Astrocyte of the spinal cord (primary cell): ENCODE measurements at places on chromosomes 11 and 22.

- DNase-seq, result no peak
Measured at GRCh38 chr11:75283391-75283931, 42.9 kb downstream of the TPBGL start.

DNA sequence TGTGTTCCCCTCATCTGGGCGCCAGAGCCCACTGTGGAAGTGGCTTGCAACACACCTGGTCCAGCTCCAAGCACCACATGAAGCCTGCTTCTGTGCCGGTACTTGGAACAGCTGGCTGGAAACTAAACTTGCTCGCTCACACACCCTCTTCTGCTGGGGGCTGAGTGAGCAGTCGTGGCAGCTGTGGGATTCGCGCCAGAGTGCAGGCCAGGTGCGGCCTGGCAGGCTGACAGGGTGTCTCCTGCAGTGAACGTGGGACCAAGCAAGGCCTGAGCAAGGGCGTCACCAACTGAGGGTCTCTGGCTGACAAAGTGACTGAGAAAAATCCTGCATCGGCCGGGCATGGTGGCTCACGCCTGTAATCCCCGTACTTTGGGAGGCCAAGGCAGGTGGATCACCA, 15.2 kb downstream of the SMC1B start:
- DNase-seq, result no peak

DNA sequence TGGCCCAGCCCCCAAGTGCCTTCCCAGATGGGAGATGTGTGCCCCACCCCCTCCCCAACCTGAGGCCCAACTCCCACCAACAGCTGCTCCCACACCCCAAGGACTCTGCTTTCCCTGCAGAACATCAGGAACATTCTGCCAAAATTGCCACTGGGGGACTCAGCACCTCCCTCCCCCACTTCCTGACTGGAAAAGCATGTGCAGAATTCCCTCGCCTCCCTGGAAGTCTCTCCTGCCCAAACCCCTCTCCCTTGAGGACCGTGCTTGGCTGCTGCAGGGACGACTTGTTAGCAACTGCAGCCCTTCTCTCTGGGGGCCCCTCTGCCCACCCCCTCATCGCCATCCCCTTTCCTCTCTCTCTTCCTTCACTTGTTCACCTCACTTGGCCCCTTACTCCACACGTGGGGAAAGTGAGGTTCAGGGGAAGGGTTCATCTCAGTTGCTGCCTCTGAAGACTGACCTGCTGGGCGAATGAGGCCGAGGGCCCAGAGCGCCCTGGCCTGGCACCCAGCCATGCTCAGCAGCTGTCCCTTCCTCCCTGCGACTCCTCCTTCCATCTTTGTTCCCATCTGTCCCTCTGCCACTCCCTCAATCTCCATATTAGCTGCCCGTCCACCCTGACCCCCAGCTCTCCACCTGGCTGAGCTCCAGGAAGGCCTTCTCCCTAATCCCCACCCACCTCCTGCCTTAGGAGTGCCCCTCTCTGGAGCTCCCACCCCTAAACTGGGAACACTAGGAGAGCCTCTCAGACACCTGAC, 105.1 kb downstream of the CHST1 start:
- no peak for DNase-seq

DNA sequence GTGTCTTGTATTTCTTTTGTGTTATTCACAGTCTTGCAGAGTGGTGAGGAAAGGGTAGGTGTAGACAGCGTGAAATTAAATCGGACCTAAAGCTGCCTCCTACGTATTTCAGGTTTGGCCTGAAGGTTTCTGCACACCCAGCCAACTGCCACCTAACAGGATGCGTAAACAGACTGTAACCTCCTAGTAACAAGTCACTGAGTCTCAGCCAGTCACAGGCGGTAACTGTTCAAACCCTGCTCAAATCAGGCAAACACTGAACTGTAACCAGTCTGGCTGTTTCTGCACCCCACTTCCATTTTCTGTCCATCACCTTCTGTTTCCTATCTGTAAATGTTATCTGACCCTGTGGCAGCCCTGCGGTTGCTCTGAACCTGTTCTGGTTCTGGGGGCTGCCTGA, 87.1 kb downstream of the ADAMTS15 start:
- no peak for DNase-seq

DNA sequence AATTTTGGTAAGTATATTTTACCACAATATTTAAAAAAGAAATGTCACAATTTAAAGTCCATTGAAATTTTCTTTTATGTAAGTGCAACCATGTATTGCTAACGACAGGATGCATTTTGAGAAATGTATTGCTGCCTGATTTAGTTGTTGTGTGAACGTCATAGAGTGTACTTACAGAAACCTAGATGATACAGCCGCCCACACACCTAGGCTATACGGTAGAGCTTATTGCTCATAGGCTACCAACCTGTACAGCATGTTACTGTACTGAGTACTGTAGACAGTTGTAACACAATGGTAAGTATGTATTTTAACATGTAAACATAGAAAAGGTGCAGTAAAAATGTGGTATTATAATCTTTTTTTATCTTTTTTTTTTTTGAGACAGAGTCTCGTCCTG, 48.1 kb downstream of the CBL start:
- no peak for DNase-seq

GRCh38 chr11:72378704-72379383, 55.5 kb downstream of the CLPB start:
- peak; percentile 54 for DNase-seq

GRCh38 chr11:75431533-75432525, 1.2 kb downstream of the KLHL35 start:
- no peak for DNase-seq

DNA sequence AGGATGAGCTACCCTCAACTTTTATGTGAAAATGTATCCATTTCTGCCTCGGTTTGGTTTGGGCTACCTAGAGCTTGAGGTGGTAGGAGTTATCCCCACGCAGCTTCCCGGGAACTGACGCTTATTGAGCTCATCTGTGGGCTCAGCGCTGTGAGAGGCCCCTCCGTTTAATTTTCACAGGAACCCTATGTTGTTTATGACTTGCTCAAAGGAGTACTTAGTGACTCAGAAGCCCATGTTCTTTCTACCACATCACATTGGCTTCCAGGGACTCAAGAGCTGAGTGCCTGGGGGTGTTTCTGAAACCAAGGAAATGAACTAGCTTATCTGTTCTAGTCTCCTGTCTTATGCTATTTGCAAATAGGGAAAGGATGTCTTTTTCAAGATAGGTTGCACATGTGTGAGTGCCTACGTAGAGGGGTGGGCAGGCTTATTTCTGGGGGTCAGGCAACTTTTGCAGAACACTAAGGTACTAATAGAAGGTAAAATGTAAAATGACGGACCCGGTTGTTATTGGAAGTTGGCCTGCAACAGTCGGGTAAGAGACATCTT, 40.5 kb downstream of the MICAL2 start:
- peak; percentile 81 for DNase-seq

DNA sequence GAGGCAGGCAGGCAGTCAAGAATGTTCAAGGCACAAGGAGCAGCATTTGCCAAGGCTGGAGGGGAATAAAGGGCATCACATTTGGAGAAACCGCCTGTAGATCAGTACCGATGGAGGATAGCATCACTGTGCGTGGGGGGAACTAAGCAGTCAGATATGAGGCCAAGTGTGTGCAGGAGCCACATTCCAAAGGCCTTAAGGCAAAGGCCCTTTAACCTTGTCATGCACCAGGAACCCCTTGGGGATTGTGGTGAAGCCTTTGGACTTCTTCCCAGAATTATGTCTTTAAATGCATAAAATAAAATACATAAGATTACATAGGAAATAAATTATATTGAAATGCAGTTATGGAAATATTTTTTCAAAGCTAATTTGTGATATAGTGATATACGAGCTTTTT, 532.1 kb downstream of the BUD13 start:
- DNase-seq, result no peak

GRCh38 chr11:66258473-66258893, 10.0 kb upstream of the RAB1B start:
- DNase-seq, result no peak

DNA sequence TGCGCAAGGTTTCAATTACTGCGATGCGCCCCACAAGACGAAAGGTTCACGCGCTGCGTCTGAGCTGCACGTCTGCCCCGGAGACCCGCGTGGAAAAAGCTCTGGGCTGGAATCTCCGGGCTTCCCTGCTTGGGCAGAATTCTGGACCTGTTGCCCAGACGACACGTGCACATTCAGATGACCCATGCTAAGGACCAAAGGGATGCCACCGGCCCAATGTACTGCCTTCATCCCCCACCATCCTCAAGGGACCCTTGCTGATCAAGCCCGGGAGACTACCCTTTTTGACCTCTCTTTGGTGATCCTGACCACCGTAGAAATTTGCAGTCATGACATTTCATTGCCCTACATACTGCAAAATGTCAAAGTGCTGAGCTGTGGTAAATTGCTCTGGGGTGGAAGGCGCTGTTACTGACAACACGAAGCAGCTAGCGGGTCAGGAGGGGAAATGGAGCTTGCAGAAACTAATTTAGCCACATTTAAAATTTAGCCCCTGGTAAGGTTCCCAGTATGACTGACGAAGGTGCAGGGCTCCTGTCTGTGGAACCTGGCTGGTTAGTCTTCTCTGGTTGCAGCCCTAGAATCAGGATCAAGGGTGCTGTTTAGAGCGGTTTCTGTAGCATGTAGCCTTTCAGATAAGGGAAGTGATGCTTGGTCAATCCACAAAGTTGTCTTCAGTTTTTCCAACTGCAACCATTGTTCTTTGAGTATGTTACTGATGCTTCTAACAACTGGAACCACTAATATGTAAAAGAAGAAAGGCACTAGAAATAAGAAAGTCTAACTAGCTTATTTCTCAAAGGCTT, 81.9 kb downstream of the PRR5L start:
- DNase-seq, result no peak

DNA sequence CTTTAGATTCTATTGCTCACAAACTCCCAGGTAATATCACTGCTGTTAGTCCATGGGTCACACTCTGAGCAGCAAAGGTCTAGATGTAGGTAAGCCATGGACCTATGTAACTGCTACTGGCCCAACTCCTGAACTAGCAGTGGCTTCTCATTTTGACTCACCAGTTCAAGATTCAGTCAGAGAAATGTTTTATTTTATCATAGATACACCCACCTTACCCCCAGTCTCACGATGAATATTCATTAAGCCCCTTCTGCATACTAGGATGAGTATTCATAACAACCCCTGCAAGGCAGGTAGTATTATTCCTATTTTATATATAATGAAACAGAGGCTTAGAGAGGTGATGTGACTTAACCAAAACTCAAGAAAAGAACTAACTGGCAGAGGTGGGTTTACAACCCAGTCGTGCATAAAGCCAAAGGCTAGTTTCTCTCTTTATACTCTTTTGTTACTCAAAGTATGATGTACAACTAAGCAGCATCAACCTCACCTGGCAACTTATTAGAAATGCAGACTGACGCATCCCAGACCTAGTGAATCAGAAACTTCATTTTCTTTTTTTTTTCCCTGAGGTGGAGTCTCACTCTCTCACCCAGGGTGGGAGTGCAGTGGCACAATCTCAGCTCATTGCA, 957.6 kb upstream of the CCDC90B start:
- DNase-seq, result no peak

DNA sequence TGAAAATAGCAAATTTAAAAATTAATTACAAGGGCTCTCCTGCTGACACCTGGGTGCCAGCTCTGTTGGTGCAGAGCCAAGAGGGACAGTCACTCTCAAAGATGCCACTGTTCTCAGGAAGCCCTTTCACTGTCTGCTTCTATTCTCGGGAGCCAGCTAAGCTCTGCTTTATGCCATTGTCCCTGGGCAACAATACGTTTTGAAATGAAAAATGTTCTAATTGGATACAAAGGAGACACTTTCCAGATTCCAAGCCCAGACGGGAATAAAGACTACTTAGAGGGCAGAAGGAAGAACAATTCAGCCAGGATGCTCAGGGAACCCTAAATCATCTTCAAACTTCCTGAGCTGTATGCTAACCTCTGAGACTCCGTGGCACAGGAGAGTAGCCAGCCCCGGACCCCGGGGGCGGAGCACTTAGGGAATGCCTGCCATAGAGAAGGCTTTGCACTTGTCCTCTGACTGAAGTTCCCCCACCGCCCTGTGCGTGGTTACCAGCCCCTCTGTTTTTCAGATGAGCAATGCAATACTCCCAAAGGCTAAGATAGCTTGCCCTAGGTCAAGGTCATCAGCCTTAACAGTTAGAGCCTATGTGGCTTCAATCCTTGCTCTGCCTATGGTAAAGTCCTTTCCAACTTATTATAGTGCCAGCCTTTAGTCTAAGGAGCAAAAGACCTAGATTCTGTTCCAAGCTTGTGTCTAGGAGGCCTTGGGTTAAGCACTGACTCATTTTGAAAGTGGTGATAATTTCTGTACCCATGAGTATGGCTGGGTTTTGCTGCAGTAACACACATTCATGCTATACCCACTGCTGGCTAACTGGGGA, 150.9 kb downstream of the CACNA1I start:
- no peak for DNase-seq

- peak; percentile 97 for DNase-seq
Measured at GRCh38 chr22:35840302-35840739, 122.6 kb downstream of the APOL5 start.

DNA sequence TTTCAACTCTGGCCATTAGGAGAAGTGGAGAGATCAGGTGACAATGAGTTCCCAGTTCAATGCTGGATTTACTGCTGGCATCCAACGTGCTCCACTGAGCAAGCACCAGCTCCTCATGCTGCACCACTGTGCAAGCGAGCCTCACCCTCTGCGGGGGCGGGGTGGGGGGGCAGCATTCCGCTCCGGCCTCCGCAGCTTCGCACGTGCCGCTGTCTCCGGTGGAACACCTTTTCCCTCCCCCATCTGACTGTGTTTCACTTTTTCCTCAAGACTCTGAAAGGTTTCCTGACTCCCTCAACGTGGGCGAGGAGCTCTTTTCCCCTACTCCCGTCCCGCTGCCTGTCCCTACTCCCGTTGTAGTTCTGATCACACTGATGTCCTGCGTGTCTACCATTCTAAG, 835 bp upstream of the RHOD start:
- DNase-seq, result no peak

GRCh38 chr11:59221441-59221840, 8.7 kb upstream of the MPEG1 start:
- no peak for DNase-seq

DNA sequence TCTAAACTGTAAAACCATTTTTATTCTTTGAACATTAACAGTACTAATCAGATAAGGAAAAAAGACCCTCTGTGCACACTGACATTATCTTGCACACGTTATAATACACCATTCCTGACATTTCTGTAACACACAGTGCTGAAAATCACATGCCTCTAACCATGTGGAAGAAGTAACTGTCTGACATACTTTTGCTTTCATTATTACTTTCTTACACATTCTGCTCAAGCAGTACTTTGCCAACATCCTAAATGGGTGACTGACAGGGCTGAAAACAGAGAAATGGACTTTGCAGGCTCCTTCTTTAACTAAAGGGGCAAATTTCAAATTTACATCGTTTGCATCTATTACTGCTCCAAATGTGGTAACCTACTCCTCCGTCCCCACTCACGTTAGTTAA, 22.8 kb upstream of the TP53AIP1 start:
- DNase-seq, result no peak
